ENCODE measurements at places on chromosomes 6 and 20.

- no peak for DNase-seq
These were observed 392.3 kb upstream of the RUNX2 start for GRCh38 chr6:44935693-44936300.

DNA sequence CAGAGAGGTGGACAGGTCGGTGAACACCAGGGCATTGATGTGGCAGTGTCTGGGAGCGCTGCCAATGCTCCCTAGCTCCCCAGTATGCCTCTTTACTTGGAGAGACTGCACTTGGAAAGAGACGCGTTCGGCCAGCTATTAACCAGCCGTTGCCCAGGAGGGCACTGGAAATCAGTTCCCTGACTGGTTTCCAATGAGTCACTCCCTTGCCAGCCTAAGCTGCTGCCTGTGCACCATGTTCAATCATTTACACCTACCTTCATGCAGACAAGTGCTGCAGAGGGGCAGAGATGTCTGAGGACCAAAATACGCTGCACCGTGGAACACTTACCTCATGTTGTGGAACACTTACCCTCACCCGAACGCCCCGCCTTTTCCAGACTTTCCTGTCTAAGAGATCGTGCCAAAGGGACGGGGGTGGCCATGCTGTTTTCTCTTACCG is 151.6 kb downstream of the SOBP start:
- no peak for DNase-seq

GRCh38 chr6:74253261-74253660 is 557.3 kb downstream of the CD109 start:
- no peak for DNase-seq

DNA sequence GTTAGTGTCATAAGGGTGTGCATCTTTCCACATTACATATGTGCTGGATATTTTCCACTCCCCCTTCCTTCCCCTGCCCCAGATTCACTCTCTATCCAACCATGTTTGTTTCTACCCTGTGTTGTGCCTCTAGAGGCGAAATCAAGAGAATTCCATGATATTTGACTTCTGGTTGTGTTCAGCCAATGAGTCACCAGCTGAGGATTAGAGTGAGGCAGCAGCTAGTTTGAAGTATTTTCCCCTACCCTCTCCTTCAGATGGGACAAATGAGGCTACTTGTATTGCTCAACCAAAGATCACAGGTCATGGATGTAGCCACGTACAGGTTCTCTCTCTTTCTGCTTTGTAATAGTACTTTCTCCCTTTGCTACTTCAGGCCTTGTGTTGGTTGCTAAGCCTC is 24.5 kb upstream of the OR2J2 start:
- DNase-seq, result no peak

GRCh38 chr6:74715355-74716085 is 490.3 kb downstream of the COL12A1 start:
- DNase-seq, result no peak

- no peak for DNase-seq
These were observed 98.3 kb downstream of the HAO1 start for GRCh38 chr20:7841971-7842310.

DNA sequence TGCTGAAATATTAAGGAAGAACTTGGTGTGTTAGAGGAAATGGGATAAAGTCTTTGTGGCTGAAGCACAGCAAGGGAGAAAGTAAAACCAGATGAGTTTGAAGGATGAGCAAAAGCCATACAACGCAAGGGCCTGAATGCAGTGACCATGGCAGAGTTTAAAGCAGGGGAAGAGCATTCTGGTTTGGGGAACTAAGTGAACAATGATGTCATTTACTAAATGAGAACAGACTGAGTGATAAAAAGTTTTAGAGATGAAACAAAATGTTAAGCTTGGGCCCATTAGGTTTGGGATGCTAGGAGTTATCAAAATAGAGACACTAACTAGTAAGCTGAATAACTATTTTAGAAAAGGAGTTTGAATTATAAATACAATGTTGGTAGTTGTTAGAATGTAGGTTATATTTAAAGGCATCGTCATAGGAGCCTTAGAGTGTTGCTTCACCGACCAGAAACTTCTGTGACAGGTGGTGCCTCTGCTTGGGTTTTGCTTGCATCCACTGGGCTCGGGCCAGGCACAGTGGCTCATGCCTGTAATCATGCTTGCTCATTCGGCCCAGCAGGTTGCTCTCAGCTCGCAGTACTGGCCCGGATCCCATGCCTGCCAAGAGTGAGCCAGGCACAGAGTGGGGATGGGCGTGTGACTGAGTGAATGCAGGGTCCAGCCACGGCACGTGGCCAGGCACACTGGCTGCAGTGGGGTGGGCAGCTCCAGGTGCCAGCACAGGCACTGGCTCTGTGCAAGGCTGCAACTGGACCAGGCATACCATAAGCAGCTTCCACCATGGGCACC is 37.4 kb upstream of the OPRM1 start:
- DNase-seq, result no peak

- no peak for DNase-seq
These were observed 594 bp upstream of the CDKN1A start for GRCh38 chr6:36677753-36678487.

GRCh38 chr6:44183783-44184182 is 25.2 kb downstream of the CAPN11 start:
- DNase-seq, result no peak

- DNase-seq, result no peak
These were observed 802 bp downstream of the CYP39A1 start for GRCh38 chr6:46651816-46652215.

GRCh38 chr20:46999801-47000465 is 105.3 kb downstream of the EYA2 start:
- DNase-seq, result peak; percentile 80

DNA sequence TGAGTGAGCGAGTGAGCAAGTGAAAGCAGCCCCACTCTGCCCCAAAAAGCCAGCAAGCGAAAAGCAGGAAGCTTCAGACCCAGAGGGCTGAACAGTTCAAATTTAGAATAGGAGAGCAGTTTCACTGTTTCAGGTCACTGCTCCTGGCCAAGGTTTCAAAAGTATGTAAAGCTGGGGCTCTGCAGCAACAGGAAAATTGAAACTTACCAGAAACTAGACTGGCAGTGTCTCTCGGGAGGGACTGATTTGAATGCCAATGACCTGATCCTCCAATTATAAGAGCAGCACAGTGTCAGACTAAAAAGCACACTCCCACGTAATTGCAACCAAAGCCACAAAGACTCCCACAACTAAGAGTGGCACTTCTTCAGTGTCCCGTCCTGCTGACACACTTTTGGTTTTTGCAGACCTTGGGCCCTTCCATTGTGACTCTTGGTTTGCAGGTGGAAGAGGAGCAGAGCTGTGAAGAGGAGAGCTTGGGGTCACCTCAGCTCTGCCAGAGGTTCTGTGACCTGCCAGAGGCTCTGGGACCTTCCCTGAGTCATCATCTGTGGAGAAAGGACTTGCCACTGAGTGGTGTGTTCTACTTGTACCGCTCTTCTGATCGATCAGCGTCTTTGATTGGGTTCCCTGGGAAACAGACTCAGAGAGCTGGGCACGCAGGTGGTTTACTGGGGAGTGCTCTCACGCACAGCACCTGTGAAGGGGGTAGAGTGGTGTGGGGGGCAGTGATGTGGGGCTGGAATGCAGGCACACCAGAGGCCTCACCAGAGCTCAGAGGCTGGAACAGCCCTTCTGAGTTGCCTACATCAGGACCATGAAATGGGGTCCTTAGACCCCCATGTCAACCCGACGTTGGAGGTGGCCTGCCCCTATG is 52.7 kb upstream of the PTGIS start:
- DNase-seq, result no peak

- DNase-seq, result no peak
These were observed 52.6 kb downstream of the COL19A1 start for GRCh38 chr6:69918813-69919475.

- peak; percentile 57 for DNase-seq
These were observed 11.0 kb downstream of the TSPYL1 start for GRCh38 chr6:116268589-116269293.

- no peak for DNase-seq
These were observed 125.1 kb downstream of the SNX5 start for GRCh38 chr20:17843246-17844132.

DNA sequence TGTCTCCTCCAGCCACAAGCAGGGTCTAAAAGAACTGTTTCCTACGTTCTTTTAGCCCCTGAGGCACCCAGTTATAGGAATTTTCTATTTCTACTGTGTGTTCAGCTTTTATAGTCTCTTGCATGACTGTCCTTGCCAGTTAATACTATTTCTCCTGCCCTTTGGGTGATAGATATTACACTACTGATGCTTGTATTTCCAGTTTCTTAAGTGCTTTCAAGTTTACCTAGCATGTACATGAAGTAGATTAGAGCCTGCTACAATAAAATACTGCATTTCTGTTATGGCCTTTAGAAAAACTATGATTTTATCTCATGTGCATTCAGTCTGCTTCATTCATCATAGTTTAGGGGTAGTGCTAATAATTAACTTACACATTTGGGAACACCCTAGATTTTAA is 89.6 kb downstream of the FOXO3 start:
- DNase-seq, result no peak

GRCh38 chr20:4925842-4926530 is 75.3 kb downstream of the SLC23A2 start:
- DNase-seq, result peak; percentile 34

DNA sequence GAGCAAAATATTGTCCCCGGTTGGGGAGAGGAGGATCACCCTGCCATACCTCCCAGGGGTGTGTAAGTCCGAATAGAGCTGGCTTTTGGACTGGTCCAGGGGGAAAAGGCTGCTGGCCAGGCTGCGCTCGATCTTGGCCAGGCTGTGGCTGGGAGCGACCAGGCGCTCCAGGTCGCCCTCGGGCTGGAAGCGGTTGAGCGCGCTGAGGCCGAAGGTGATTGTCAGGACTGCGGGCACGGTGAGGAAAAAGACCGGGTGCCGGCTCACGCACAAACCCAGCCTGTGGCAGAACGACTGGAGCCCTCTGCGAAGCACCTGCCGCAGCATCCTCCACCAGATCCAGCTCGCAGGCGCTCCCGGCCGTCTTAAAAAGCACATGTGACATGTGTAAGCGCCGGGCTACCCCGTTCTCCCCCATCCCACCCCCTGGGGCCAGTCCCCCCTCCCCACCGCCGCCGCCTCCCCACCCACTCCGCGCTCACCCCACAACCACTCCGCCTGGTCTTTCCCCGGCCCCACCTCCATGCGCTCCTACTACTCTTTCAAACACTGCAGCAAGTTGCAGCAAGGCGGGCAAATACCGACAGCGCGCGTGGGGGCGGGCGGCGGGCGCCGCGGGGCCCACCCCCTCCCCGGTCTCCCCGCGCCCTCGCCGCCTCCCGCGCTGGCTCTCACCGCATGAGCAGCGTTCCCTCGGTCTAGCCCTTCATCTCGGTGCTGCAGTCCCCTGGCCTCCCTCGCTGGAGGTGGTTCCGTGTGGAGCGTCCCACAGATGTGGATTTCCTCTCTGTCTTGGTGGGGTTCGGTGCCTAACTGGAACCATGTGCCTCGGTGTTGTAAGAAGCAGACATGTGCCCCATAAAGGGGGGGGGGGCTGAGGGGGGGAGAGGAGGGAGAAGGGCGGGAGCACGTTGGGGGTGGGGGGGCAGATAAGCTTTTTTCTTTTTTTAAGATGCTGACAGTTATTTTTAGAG is 42.4 kb downstream of the PTCHD4 start:
- peak; percentile 29 for DNase-seq

- DNase-seq, result no peak
These were observed 131.0 kb upstream of the CST7 start for GRCh38 chr20:24818056-24818455.

DNA sequence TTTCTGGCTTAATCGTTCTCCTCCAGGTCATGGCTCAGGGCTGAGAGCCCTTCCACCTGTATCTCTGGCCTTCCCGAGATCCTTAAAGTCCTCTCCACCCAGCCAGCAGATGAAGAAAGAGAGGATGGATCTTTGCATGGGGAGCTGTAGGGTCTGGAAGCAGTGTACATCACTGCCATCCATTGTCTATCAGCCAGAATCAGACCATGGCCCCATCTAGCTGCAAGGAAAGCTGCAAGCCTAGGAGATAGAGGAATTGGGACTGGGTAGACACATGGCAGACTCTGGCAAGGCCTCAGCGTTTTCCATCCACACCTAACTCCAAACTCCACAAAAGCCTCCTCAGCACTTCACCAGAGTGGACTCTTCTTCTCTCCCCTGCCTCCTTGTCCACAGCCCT is 113.8 kb upstream of the MAFB start:
- DNase-seq, result no peak
